NCI-H2107 (cell line): ENCODE measurements at places on chromosomes 16 and 17.

- no peak for DNase-seq
Observed at GRCh38 chr17:927611-928461, 51.7 kb downstream of the NXN start.

DNA sequence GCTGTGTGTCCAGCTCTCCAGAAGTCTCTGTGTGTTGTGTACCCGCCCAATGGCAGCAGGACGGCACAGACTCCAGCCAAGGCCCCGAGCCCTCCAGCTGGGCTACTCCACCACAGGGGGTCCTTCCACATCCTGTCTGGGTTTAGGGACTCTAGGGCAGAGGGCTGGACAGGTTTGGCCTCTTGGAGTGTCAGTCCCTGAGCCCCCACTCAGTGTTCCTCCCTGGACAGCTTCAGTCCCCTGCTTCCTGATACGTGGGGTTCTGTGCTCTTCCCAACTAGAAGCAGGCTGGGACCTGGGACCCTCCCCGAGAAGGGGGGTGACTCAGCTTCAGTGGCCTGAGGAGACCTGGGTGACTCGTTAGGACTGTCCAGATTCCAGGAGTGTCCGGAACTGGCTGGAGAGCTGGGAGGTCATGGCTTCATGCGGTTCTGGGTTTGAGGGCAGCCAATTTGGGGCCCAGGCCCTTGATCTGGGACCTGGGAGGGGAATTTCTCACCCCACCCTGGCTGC is 4.2 kb downstream of the CDK3 start:
- DNase-seq = no peak

DNA sequence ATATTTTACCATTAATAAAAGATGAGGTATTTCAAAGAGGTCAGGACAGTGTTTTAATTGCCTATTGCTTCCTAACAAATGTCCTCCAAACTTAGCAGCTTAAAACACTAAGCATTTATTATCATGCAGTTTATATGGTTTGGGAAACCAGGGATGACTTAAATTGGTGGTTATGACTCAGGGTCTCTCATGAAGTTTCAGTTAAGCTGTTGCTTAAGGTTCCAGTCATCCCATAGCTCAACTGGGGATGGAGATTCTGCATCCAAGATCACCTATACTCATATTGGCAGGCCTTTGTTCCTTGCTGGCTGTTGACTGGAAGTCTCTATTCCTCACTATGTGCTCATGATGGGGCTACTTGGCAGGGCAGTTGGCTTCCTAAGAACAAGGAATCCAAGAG is 1329.9 kb upstream of the GOT2 start:
- DNase-seq = no peak

GRCh38 chr16:57940382-57940966 is 30.5 kb downstream of the CNGB1 start:
- no peak for DNase-seq

GRCh38 chr17:1042486-1042885 is 45.6 kb downstream of the TIMM22 start:
- DNase-seq = no peak

GRCh38 chr16:445566-445965 is 20.1 kb downstream of the RAB11FIP3 start:
- no peak for DNase-seq

DNA sequence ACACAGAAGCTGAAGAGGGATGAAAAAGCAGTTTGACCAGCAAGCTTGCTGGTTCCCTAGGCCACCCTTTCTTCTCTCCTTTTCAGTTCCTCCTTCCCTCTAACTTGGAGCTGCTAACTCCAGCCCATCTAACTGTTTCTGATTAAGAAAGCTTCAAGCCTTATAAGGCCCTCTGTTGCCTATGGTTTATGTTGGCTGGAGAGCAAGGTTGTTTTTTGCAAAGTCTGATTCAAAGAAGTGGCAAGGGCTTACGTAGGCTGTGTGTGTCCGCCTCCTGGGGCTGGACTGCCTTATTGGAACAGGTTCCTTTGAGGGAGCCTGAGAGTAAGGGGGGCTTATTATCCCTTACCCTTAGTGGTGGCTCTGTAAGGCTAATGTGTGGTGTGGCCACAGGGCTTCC is 7.1 kb downstream of the AKAP1 start:
- no peak for DNase-seq

- no peak for DNase-seq
Observed at GRCh38 chr16:55622930-55623561, 32.7 kb upstream of the SLC6A2 start.

DNA sequence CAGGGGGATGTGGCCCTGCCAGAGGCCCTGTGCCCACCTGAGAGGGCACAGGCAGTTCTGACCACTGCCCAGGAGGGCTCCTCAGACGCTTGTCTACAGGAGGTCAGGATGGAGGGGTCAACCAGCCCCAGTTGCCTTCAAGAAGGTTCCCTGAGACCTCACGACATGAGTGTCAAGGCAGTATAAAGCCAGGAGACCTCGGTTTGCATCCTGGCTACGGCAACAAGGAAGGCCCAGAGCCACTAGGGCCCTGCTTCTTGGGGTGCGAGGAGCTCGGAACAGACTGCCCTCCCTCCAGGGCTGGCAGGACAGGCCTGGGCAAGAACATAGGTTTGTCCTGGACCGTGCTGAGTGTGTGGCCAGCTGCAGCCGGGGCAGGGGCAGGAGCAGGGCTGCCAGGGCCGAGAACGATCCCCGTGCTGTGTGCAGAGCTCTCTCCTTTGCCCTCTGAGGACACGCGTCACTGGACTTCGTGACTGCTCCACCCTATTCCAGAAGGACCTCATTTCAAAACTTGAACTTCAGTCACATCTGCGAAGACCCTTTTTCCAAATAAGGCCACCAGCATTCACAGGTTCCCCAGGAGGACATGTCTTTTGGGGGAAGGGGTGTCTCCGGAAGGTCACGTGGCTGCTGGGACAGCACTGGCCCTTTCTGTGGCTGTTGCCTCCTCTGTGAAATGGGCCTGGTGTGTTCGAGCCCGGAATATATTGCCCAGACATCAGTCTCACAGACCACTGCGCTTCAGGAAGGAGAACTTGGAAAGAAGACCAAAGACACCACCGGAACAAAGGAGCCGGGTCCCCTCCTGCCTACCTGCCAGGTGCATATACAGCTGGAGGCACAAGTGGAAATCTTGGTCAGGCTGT is 27.7 kb downstream of the SLC7A5 start:
- no peak for DNase-seq

DNA sequence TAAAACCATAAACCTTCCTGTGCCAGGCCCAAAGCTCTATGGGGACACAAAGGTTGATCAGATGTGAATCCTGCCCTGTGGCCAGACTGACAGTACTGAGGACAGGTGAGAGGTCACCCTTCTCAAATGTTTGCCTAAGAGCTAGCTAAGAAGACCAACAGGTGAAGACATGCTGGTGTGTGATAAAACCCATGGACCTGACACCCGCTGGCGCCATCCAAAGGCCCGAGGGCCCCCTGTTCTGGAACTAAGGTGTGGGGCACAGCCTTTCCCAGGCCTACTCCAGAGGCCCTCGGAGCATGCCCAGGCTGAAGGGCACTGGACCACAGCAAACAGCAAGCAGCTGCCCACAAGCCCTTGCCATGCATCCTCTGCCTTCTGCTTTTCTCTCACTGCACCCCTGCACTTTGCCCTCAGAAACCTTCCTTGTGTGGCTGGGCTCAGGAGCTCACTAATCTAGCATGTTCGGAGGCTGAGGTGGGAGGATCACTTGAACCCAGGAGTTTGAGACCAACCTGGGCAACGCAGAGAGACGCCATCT is 5.2 kb upstream of the CDK3 start:
- no peak for DNase-seq

DNA sequence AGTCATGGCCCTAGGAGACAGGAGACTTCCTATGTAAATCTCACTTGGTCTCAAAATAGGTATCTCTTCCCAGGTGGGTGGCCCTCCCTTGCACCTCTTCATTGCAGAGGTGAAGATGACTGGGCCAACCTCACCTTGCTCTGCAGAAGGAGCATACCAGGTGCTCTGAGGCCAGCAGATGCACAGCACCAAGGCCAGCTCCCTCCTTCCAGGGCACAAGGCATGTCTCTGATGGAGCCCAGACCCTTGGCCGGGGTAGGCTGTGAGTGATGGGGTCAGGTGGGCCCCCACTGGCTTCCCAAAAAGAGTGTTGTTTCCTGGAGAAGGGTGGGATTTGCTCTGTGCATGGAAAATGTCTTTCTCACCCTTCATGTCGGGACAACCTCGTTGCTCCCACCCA is 12.8 kb downstream of the CACNG5 start:
- no peak for DNase-seq

DNA sequence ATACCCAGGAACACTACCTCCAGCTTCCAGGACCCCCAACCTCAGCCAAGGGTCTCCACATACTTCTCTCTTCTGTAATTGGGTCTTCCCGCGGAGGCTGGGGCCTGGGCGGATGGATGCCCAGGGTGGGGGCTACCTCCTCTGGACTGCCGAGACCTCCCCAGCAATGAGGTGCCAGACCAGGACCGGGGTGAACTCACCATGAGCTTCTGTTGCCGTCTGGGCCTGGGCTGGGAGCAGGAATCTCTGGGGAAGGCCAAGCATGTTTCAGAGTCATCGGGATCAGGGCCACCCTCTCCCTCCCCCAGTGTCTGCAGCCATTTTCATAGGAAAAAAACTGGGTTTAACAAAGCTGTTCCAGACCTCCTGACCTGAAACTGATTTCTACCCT is 10.3 kb upstream of the BAHCC1 start:
- no peak for DNase-seq
